ENCODE measurements at places on chromosomes 13 and 19. TPM values are rescaled to one million over a fixed set of nuclear protein-coding genes. Genes with fewer than 3 reads are reported as not detected.

GRCh38 chr13:40537146-40537895 lies 129.1 kb downstream of the FOXO1 start:
- peak; percentile 36 for DNase-seq

DNA sequence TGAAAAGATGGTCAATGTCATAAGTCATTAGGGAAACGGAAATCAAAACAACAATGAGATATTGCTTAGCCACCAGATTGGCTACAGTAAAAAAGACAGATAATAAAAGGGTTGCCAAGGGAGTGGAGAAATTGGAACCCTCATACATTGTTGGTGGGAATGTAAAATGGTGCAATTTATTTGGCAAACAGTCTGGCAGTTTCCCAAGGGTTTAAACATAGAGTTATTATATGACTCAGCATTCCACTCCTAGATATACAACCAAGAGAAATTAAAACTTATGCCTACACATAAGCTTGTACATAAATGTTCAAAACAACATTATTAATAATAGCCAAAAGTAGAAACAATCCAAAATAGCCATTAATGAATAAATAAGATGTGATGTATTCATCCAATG lies 9.9 kb upstream of the ZNF227 start:
- DNase-seq = no peak

GRCh38 chr13:40470660-40471059 lies 195.8 kb downstream of the FOXO1 start:
- DNase-seq = no peak

- DNase-seq = no peak
Measured at GRCh38 chr19:48714759-48715675, 4.5 kb downstream of the MAMSTR start.

GRCh38 chr13:111319998-111320911 lies at the start of gene TEX29:
TSS of gene TEX29 (plus strand) at chr13:111320642. CDS start at chr13:111320891, 249 bp downstream.
- DNase-seq = no peak

GRCh38 chr13:96968027-96968426 lies 26.2 kb downstream of the OXGR1 start:
- peak; percentile 23 for DNase-seq

DNA sequence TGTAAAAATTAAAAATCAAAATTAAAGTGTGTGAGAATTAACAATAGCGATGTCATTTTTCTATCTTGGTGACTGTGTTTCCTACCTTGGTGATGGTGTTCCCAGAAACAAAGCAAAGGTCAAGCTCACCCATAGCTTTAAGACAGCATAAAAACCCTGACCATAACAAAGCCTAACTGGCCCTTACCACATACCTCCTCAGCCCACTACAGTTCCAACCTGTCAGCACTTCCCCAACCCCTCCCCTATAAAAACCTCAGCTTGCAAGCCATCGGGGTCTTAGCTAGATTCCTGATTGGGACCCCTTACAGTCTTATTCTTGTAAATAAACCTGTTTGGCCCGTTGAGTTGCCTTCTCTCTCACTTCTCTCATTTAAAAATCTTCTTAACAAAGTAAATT lies 484.4 kb upstream of the PCDH20 start:
- no peak for DNase-seq

GRCh38 chr19:54233941-54234340 lies 8.6 kb downstream of the LILRA6 start:
- DNase-seq = no peak

DNA sequence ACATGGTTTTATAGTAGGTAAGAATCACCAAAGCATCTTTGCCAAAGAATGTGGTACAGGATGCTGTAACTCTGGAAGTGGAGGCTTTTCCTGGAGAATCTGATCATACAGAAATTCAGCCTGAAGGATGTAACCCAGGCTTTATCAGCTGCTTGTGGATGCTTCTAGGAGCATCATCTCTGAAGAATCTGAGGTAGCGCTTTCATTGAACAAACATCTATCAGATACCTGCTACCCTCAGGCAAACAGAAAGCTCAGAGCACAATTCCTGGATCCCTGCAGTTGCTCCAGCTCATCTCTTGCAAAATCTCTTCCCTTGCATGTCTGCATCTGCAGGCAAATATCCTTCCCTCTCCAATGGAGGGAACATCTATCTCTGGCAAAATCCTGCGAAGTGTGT lies 9.3 kb downstream of the FAM124A start:
- no peak for DNase-seq

DNA sequence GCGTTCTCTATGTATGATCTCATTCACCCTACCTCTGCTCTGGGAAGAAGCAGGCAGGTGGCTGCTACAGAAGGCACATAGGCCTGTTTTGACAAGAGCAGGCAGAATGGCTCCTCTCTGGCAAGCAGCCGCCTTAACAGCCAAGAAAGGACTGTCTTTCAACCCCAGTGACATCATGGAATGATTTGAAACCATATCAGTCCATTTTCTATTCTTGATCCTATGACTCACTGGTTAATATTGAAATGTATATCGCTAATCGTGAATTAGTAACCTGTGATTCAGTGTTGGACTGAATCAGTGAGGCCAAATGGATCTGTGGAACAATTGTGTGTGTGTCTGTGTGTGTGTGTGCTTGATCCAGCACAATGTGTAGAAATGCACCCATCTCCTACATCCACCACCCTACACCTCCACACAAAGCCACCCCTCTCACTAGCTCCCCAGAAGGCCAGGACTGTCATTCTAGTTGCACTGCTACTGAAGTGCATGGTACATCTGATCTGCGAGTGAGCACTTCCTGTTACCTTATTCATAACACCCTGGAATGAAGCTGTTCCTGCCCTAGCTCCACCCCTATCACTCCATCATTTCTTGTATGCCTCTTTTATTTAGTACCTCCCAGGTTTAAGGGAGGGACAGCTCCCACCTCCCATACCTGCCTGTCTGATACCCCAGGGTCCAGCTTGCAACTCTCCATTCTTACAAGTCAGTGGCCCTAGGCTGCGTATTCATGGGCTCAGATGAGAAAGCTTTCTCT lies 460.0 kb downstream of the FOXO1 start:
- no peak for DNase-seq

DNA sequence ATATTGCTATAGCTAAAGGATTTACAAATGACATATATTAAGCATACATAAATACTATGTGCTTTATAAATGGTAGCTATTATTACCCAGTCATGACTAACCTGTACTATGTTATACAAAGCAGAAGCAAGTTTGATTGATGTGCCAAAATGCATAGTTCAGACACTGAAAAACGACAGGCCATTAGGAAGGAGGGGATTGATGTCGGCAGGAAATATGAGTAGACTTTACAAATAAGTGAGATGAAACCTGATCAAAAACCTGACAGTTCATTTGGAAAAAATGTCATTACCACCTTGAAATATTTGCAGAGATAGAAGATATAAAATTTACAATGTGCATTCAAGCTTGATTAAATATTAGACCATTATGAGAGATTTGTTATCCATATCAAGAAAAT lies 38.8 kb upstream of the TPP2 start:
- no peak for DNase-seq

GRCh38 chr13:99214232-99214631 lies 13.6 kb downstream of the UBAC2 start:
- no peak for DNase-seq

- peak; percentile 31 for DNase-seq
Measured at GRCh38 chr13:75762076-75762937, 126.2 kb downstream of the LMO7 start.

DNA sequence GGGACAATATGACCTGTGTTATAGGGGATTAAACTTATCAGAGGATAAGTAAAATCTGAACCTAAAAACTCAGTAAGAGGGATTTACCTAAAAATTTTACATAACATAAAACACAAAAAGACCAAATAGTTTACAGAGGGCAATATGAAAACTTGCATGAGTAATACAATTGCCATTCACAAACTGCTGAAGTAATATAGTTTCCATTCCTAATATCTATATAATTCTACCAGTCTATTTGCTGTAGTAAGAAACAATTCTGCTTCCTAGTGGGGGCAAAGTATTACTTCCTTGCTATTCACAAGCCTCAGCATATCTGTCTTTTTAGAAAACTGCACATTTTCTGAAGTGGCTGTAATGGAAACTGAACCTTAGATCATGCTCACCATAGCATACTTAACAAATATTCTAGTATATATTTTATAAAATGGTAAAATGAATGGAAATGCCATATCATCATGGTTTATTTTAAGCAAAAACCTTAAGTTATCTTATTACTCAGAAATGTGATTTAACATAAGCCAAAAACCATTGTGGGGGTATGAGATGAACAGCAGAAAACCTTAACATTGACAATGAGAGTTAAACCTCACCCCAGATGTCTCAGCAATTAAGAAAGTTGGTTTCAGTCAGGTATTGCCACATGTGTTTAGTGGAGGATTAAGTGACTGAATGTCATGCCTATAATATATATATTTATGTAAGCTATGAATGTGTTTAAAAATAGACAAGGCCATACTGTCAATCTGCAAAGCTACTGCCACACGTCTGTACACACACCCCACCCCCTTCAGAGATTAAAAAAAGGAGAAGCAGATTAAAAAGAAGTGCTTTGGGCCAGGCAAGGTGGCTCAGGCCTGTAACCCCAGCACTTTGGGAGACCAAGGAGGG lies 136.8 kb downstream of the MIPEP start:
- no peak for DNase-seq

- DNase-seq = no peak
Measured at GRCh38 chr19:13022859-13023636, 27.8 kb downstream of the NFIX start.

DNA sequence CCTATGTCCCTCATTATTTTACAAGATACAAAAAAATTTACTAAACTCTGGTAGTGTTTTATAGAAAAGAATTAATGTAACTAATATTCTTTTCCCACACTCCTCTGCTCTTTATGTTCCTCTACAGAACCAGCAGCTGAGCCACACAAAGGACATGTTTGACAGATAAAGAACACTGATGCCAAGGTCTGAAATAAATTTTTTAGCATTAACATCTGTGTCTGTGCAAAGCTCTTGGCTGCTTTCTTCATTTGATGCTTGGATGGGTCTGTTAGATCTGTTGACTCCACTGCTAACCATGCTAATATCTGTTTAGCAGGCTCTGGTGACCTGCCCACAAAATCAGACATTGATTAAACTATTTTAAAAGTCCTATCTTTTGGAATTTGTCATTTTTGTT lies 2363.8 kb downstream of the PCDH9 start:
- no peak for DNase-seq

DNA sequence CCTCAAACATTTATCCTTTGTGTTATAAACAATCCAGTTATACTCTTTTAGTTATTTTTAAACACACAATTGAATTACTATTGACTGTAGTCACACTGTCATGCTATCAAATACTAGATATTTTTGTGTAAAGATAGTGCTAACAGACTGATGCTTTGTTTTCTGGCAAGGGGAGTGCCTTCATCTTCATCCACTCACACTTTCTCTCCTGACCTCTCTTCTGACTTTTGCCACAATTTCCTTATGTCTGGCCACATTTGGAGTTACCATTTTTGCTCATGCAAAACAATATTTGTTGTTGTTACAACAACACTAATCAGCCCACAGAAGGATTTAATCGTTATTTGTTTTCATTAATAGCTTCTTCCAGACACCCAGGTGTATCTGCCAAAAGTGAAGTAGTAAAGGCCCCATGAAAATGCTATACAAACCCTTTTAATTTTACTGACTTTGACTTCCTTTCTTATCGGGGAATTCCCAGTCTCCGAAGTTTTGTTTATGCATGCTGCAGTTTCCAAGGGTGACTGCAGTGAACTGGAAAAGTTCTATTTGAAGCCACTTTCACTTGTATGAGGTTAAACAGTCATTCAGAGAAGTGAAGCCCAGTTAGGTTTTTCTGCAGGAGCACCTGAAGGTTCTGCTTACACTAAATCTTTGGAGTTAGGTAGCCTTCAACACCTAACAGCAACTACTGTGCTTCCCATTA lies 66.1 kb upstream of the FRY start:
- no peak for DNase-seq

DNA sequence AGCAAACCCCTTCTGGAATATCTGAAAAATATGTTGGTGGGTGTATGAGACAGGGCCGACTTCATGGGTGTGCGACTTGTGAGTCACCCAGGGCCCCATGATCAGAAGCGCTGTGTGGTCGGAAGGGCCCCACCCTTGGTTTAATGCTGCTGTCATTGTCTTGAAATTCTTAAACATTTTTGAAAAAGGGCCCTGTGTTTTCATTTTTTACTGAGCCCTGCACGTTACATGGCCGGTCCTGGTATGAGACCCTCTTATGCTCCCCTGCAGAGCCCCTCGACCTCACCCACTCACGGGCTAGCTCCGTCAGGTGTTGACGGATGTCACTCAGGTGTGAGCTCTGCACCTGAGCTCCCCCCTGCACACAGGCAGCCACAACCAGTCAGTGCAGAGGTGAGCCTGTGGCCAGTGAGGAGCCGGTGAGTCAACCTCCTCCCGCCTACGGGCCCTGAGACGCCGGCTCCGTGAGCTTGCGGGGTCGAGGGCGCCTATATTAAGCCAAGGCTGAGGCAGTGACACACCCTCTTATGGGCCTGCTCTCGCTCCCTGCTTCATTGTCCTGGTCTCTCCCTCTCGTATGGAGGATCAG lies 27.7 kb downstream of the GADD45B start:
- DNase-seq = peak; percentile 34

DNA sequence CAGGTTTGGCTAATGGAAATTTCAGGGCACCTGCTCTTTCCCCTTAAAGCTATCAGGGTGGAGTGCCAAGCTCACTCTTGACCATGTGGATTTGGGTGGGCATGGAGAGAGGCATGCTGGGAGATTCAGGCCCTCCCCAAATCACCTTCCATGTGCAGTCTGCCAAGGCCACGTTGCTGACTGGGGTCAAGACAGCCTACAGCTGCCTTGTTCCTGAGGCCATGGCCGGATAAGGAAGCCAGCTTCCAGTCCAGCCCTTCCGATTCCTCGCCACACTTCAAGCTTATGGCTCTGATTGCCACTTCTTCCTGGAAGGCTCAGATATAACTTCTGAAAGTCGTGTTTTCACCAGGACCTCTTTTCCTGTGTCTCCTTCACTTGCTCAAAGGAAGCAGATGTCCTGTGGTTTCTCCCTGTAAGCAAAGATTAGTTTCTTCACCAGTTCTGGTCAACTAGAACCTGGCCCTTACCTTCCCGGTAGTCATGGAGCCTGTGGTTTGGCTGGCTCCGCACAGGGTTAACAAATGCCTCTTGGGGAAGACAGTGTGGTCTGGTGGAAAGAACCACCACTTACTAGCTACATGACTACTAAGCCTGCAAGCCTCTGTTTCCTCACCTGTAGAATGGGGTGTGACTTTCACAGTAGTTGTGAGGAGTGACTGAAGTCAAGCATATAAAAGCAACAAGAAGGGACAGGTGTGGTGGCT lies 16.1 kb upstream of the TPT1 start:
- no peak for DNase-seq

- DNase-seq = no peak
Measured at GRCh38 chr13:65784088-65784816, 1445.9 kb downstream of the PCDH9 start.

GRCh38 chr13:91894316-91894715 lies 495.9 kb downstream of the GPC5 start:
- DNase-seq = no peak

ZNF724 gene
- total RNA-seq = 10.6 TPM

N4BP2L2 gene
- 128 TPM for total RNA-seq

HOMER3 gene
- total RNA-seq = 18.0 TPM

CBARP gene
- total RNA-seq = 7.3 TPM

ZNF492 gene
- total RNA-seq = not detected

C1QTNF9B gene
- total RNA-seq = not detected

PDE4C gene
- total RNA-seq = 0.36 TPM

SLC5A5 gene
- total RNA-seq = not detected

GRK1 gene
- not detected for total RNA-seq

JSRP1 gene
- total RNA-seq = not detected

C19orf85 gene
- not detected for total RNA-seq

ENOX1 gene
- 9.1 TPM for total RNA-seq

UTP14C gene
- total RNA-seq = 11.8 TPM

GPR12 gene
- not detected for total RNA-seq

TRMT1 gene
- 42.6 TPM for total RNA-seq
